ENCODE measurements at places on chromosomes 7 and 10. TPM values are rescaled to one million over a fixed set of nuclear protein-coding genes. Genes with fewer than 3 reads are reported as not detected.
A peak's percentile ranks its signal among the peaks of the same experiment; 100 is the strongest.

DNA sequence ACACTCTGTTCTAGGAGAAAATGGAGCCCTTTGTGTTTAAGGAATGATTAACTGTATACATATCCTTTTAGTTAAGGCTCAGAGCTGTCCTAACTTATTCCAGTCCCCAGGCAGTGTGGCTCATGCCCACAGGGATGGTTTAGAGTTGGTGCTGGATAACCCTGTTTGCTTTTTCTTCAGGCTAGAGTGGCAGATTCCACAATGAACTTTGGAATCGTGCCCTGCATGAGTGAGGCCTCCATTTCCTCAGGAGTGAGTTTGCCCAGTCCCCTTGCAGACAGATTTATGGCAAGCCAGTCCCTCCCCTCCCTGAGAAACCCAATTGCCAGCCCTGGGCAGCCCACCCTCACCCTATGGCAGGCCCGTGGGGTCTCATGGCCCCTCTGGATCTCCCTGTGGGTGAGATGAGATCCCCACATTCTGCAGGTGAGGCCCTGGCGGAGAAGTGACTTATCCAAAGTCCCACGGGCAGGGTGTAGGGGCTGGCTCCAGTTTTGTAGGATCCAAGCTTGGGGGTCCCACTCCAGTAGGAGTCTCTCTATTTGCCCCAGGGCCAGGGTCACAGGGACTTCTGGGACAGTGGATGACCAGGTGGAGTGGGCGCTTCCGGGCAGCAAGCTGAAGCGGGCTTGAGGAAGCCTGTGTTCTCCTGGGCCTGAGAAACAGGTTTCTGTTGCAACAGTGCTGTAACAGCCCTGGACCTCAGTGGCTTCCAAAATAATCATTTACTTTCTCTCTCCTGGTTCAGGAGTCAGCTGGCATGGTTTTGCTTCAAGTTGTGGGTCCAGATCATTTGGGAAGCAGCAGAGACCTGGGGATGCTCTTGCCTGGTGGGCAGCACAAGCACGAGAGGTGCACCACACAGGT is 9.0 kb upstream of the COMTD1 start:
- no peak for DNase-seq

DNA sequence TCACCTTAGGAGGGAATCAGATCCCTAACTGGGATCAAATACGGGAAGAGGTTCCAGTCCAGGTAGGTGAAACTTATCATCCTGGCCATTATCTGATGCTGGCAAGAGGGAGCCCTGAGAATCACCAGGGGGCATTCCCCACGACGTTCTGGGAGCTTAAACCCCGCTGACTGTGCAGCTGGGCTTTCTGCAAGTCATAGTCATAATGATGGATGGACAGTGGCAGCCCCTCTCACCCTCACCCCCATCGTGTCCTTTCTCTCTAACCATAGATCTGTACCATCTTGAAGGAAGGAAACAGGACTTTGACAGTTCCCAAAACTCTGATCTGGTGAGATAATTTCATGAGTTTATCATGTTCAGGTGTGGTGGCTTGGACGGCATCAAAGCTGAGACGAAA is 50.2 kb downstream of the GATA3 start:
- no peak for DNase-seq

DNA sequence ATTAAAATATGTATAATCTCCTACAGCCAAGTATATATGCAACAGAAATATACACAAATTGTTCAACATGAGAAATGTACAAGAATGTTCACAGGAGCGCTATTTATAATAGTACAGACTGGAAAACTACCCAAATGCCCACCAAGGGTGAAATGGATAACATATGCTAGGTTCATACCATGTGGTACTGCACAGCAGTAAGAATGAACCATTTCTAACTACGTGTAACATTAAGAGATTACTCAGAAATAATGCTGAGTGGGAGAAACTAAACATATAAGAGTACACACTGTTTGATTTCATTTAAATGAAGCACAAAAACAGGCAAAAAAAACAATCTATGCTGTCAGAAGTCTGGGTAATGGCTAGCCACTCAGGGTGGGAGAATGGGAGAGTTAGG is 45.8 kb downstream of the RNLS start:
- DNase-seq = no peak

GRCh38 chr7:66529883-66530610 is 98.6 kb upstream of the KCTD7 start:
- peak; percentile 30 for DNase-seq

Gene SPDYE5
- polyA plus RNA-seq = 0.38 TPM

- DNase-seq = no peak
Measured at GRCh38 chr7:9082203-9082602, 648.8 kb downstream of the NXPH1 start.

Gene GATA3
- polyA plus RNA-seq = not detected

Gene NPC1L1
- not detected for polyA plus RNA-seq

DNA sequence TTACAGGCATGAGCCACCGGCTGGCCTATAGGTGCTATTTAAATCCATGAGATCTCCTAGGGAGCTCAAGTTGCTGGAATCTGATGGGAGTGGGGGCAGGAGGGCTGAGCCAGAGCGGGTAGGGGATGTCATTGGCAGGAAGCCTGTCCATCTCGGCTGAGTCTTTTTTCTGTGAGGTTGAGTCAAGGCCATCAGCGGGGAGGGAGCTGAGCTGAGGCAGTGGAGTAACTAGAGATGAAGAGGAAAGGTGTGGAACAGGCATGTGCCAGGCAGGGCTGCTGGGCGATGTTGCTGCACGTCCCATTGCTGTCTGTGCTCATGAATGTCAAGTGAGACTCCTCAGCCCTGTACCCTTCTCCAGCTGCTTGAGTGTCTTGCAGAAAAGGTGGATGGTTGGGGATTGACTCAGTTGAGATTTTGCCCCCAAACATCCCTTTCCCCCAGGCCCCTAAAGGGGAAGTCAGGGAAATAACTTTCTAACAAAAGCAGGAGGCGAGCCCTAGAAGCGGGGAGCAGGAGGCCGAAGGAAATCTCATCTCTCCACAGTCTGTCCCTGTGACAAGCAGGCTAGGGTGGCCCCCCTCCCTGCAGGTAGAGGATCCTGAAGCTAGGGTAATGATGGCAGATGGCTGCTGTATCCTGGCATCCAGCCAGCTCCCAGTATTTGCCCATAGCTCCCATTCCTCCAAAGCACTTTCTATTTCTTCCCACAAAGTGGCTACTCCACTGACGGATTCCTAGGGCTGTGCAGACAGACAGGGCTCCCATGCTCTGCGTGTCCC is 5.4 kb downstream of the ATP6V1F start:
- DNase-seq = no peak

Measured in GM23248 (cell line).